ENCODE measurements at places on chromosomes 13 and 19. TPM values are rescaled to one million over a fixed set of nuclear protein-coding genes. Genes with fewer than 3 reads are reported as not detected.
A peak's percentile ranks its signal among the peaks of the same experiment; 100 is the strongest.

DNA sequence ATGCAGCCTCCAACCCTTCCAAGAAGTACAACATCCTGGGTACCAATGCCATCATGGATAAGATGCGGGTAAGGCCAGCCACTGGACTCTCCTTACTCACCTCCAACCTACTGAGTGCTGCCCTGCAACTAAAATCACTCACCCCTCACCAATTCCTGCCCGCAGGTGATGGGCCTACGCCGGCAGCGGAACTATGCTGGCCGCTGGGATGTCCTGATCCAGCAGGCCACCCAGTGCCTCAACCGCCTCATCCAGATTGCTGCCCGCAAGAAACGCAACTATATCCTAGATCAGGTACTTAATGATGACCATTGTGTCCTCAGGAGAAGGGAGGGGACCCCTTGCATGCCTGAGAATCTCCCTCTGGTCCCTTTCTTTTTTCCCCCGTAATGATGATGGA, 15.6 kb upstream of the CCDC97 start:
- no peaks in the 10 kb centered on the region for H3K27me3 ChIP-seq
- H3K4me3 ChIP-seq: no peak overlapping the region
- H3K27ac ChIP-seq: no peak overlapping the region
- peaks cover 51% of the 10 kb centered on the region for H3K36me3 ChIP-seq
- no peak for DNase-seq

- H3K27me3 ChIP-seq: no peaks in the 10 kb centered on the region
- no peaks in the 10 kb centered on the region for H3K4me1 ChIP-seq
- no peak for DNase-seq
- H3K36me3 ChIP-seq: peaks cover 12% of the 10 kb centered on the region
These were observed 114.3 kb downstream of the DNAJC3 start for GRCh38 chr13:95791084-95791722.

DNA sequence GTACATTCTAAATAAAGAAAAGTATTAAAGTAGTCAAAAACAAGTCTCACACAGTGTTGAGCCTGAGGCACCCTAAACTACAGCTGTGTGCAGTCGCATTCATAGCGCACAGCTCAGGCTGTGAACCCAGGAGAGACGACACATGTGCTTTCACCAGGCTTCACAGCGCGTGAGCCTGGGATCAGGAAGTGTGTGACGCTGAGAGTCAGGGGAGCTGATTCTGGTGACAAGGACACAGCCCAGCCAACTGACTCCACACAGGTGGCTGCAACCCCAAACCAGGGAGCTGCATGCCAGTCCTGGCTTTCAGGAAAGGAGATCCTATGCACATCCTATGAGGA, 41.6 kb downstream of the COL4A1 start:
- no peak overlapping the region for H3K4me3 ChIP-seq
- H3K4me1 ChIP-seq: peaks cover 13% of the 10 kb centered on the region
- H3K27me3 ChIP-seq: peaks cover 20% of the 10 kb centered on the region

DNA sequence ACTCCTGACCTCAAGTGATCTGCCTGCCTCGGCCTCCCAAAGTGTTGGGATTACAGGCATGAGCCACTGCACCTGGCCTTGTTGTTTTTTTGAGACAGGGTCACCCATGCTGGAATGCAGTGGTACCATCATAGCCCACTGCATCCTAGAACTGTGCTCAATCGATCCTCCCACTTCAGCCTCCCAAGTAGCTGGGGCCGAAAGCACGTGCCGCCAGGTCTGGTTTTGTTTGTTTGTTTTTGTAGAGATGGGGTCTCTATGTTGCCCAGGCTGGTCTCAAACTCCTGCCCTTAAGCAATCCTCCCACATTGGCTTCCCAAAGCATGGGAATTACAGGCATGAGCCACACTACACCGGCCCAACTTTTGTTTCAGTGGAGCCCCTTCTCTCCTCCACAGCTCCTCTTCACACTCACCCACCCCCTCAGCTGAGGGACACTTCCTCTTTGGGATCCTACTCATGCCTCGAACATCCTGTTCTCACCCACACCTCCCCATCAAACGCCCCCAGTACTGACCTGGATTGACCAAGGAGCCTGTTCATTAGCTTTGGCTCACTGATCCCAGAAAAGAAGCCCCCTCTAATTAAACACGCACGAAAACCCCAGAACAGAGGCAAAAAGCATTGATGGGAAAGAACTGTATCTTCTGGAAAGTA, 12.8 kb upstream of the CERS4 start:
- H3K4me3 ChIP-seq: no peak overlapping the region
- no peaks in the 10 kb centered on the region for H3K36me3 ChIP-seq
- H3K27ac ChIP-seq: no peak overlapping the region
- no peaks in the 10 kb centered on the region for H3K27me3 ChIP-seq
- H3K4me1 ChIP-seq: peaks cover 31% of the 10 kb centered on the region
- DNase-seq: no peak

GRCh38 chr13:36450534-36450933, 18.2 kb downstream of the CCNA1 start:
- H3K36me3 ChIP-seq: no peaks in the 10 kb centered on the region
- DNase-seq: no peak
- peaks cover 1% of the 10 kb centered on the region for H3K27me3 ChIP-seq
- no peak overlapping the region for H3K27ac ChIP-seq
- no peaks in the 10 kb centered on the region for H3K4me1 ChIP-seq
- no peak overlapping the region for H3K4me3 ChIP-seq

DNA sequence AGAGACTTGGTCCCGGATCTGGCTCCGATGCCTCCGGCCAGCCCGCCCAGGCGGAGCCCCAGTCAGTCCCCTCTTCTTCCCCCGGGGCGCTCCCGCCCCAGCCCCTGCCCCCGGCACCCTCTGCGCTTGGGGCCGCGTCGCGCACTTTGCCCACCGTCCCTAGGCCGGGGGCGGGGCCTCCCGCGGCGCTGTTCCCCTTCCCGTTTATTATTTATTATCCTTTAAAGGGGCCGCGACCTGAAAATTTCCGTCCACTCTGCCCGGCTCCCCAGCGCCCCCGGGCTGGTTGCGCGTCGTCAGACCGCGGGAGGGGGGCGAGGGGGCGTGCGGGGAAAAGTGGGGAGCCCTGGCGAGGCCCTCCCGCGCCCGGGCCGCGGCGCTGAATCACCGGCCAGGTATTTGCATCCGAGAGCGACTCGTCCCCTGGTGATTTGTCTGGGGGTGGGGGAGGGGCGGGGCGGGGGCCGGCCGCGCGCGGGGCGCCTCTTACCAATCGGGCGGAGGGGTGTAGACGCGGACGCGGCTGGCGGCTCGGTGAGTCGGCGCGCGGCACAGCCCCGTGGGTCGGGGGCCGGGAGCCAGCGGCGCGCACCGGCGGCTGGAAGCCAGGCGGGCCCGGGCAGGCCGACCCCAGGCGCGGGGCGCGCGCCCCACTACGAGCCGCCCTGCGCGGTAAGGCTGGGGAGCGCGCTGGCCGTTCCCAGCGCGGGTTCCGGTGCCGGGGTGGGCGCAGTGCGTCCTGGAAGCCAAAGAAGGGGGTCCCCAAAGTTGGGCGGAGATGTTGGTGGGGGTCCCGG, at the start of gene ARID3A:
Gene ARID3A (plus strand): TSS at position 510 of the 797 bp plus-strand sequence. CDS start 3,494 bp downstream, outside the sequence.
- H3K4me1 ChIP-seq: peaks cover 45% of the 10 kb centered on the region
- peak within 1 kb of the TSS; percentile 96 for H3K4me3 ChIP-seq
- peaks cover 17% of the 10 kb centered on the region for H3K36me3 ChIP-seq
- peak within 1 kb of the TSS; percentile 92 for H3K27ac ChIP-seq
- peak; percentile 82 for DNase-seq
- no peaks in the 10 kb centered on the region for H3K27me3 ChIP-seq

DNA sequence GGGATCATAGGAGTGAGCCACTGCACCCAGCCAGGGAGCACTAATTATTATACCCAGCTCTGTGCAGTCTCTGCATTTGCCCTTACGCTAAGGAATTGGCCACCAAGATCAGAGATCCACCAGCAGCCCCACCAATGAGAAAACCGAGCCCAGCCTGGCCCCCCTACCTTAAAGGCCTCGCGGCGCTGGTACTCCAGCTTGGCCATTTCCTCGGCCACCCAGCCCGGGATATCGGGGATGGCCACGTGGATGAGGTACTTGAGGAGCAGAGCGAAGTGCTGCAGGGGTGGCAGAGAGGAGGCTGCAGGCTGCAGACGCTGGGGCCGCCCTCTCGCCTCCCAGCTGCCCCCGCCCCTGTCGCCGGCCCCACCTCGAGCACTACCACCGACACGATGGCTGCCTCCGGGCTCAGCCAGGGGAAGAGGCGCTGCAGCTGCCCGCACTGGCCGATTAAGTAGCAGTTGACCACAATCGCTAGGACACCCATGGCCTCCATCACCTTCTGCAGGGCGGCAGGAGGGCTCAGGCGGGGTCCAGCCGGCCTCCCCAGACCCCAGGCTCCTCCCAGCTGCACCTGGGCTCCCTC, 7.5 kb downstream of the ANO8 start:
- no peak for DNase-seq
- peaks cover 13% of the 10 kb centered on the region for H3K4me1 ChIP-seq

- H3K27me3 ChIP-seq: no peaks in the 10 kb centered on the region
- H3K27ac ChIP-seq: no peak overlapping the region
- no peak overlapping the region for H3K4me3 ChIP-seq
These were observed 18.4 kb downstream of the IFT88 start for GRCh38 chr13:20585371-20585770.

GRCh38 chr13:110914081-110914330, 863 bp downstream of the ANKRD10 start:
- no peaks in the 10 kb centered on the region for H3K27me3 ChIP-seq
- peak overlapping the region; percentile 100 for H3K27ac ChIP-seq
- DNase-seq: no peak
- H3K36me3 ChIP-seq: peaks cover 20% of the 10 kb centered on the region

DNA sequence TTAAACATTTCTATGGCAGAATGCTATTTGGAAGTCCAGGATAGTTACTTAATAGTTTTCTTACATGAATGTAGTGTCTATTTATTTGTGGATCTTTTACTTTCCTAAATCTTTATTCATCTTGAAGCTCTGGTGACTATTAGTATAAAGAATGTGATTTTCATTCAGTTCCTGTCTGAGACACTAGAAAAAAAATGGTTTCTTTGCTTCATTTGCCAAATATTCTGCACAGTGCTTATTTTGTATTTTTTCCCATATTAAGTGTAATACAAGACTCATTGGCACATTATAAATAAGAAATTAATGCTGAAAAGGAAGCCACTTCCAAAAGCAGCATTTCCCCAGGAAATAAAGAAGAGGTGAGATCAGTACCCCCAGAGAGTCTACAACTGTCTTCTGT, 109.8 kb downstream of the POSTN start:
- no peaks in the 10 kb centered on the region for H3K4me1 ChIP-seq
- no peak for DNase-seq
- no peaks in the 10 kb centered on the region for H3K27me3 ChIP-seq
- no peaks in the 10 kb centered on the region for H3K36me3 ChIP-seq
- no peak overlapping the region for H3K4me3 ChIP-seq
- H3K27ac ChIP-seq: no peak overlapping the region

DNA sequence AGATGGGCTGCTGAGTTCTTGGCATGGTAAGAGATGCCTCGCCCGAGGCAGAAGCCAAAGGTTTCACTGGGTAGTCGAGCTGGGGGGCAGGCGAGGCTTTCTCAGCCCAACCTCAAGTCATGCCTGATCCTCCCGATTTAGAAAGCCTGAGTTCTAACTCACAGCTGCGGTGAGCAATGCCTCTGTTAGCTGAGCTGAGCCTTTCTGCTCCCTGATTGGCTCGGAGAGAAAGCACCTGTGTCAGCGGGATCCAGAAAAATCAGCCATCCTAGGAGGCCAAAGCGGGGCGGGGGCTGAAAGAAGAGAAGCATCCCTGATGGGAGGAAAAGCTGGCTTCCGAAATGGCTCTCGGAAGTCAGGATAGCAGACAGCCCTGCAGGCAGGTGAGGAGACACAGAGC, 44.7 kb downstream of the CACNA1A start:
- peaks cover 23% of the 10 kb centered on the region for H3K27me3 ChIP-seq
- no peaks in the 10 kb centered on the region for H3K4me1 ChIP-seq
- no peak for DNase-seq

GRCh38 chr13:73825143-73825542, 309.1 kb downstream of the KLF12 start:
- H3K4me3 ChIP-seq: no peak overlapping the region
- no peak overlapping the region for H3K27ac ChIP-seq
- no peaks in the 10 kb centered on the region for H3K36me3 ChIP-seq
- H3K27me3 ChIP-seq: no peaks in the 10 kb centered on the region

GRCh38 chr13:38173403-38173802, 176.2 kb upstream of the UFM1 start:
- no peaks in the 10 kb centered on the region for H3K4me1 ChIP-seq
- no peaks in the 10 kb centered on the region for H3K36me3 ChIP-seq
- H3K27me3 ChIP-seq: no peaks in the 10 kb centered on the region
- no peak overlapping the region for H3K27ac ChIP-seq
- no peak overlapping the region for H3K4me3 ChIP-seq
- no peak for DNase-seq

DNA sequence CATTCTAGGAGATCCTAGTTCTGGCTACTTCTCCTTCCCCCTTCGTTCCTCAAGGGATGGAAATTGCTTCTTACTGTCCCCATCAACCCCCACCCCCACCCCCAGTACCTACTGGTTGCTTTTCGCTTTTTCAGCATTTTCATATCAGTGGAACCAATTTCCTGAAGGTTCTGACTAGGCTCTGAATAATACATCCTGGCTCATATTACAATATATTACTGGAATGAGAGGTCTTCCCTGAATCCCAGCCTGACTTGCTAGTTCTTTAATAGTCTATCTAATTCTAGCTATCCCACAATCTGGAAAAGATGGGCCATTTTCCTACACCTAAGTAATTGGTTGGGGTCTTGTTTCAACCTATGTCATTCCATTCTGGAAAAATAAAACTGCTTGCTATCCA, 207.4 kb downstream of the COG6 start:
- DNase-seq: no peak
- peaks cover 1% of the 10 kb centered on the region for H3K27me3 ChIP-seq
- no peaks in the 10 kb centered on the region for H3K4me1 ChIP-seq
- H3K4me3 ChIP-seq: no peak overlapping the region
- no peak overlapping the region for H3K27ac ChIP-seq

DNA sequence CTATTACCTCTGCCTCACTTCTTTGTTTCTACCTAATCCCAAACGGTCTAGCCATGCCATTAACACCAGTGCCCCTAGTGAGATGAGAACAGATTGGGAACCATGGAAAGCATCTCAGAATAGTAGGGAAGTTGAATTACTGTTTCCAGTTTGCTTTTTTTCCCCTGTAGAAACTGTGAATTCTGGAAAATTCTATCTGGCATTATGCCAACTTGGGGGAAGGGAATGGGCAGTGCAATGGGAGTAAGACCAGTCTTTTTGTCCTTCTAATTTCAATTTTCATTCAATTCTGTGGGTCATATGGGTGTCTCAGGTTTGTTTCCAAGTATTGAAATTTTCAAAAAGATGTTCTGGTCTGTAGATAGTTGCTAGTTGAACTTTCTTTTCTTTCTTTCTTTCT, 1666.1 kb downstream of the SLITRK1 start:
- no peak overlapping the region for H3K27ac ChIP-seq
- no peaks in the 10 kb centered on the region for H3K4me1 ChIP-seq
- no peak overlapping the region for H3K4me3 ChIP-seq
- no peak for DNase-seq
- H3K36me3 ChIP-seq: no peaks in the 10 kb centered on the region

- DNase-seq: no peak
- no peaks in the 10 kb centered on the region for H3K36me3 ChIP-seq
- no peak overlapping the region for H3K27ac ChIP-seq
These were observed 124.7 kb downstream of the RGCC start for GRCh38 chr13:41582027-41582463.

- no peak overlapping the region for H3K4me3 ChIP-seq
- H3K36me3 ChIP-seq: peaks cover 40% of the 10 kb centered on the region
- DNase-seq: no peak
- peaks cover 47% of the 10 kb centered on the region for H3K4me1 ChIP-seq
These were observed 103.8 kb downstream of the KL start for GRCh38 chr13:33119856-33120543.

Gene PROZ
- 2.1 TPM for total RNA-seq

Gene CLDN10
- total RNA-seq: not detected

Gene ZNF766
- 15.8 TPM for total RNA-seq

Gene OR7C1
- total RNA-seq: not detected

Gene FXYD3
- not detected for total RNA-seq

Gene HIPK4
- total RNA-seq: not detected

Gene DCT
- not detected for total RNA-seq
